ENCODE measurements at places on chromosomes 12 and 14.

DNA sequence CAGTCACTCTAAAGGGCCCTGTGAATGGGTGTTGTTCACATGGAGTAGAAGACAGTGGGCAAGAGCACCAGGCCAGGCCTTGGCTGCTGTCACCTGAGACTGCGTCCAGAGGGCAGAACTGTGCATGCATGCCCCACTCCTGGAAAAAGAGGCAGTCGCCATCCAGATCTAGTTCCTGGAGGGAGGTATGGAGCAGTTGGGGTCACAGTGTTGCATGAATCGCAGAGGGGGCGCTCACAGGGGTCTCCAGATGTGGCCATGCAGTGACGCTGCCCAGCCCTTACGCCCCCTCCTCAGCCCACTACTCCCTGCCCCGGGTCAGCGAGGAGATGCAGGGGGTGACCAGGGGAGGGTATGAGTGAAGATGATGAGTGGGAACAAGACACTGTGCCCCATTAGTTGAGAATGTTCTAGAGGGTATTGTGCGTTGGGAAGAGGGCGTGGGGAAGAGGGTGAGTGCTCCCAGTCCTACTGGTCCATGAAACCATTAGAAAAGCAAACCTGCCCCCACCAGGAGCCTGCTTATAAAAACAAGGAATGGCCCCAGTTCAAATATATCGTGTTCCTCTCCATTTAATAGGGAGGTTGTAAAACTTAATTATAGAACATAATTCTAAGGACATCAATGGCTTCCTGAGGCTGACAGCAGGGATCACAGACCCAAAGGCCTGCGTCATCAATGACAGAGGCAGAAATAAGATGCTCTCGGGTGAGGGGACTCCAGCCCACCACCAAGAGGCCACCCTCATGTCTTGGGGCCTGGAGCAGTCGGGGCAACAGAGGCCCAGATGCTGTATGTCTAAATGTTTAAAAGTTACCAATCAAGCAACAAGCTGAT lies 32.2 kb upstream of the BCL7A start:
- no peak for DNase-seq

- DNase-seq: no peak
Measured at GRCh38 chr12:118058881-118059280, 2.1 kb downstream of the WSB2 start.

DNA sequence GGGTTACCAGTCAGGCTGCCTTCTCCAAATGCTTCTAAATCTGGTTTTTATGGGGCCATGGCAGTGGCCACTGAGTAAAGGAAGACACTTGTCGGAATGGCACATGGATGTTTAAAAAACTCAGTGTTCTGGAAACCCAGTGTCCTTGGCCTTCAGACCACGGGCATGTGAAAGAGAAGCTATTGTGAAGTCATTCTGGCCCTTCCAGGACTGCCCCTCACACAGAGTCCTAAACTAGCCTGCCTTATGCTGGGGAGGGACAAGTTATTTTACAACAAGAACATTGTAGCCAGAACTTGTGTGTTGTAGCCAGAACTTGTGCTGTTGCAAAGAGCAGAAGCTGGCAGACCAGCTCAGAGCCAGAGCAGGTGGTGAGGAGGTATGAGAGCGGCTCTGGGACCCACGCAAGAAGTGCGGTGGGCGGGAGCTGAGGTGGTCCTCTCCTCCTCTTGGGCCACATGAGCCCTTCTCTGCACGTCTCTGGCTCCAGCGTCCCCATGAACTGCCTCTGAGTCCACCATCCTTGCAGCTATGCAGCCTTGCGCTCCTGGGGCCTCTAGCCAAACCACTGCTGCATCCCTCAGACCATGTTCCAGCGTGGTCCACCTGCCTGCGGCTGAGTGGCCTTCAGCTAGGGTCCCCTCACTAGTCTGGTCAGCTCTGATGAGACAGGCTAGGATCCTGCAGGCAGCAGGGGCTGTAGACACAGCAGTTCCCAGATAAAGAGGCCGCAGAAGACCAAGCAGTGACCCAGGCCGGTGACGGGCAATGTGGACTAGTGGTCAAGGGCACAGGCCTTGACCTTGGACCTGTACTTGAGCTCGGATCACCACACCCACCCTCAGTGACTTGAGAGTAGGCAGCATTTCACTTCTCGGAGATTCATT lies 32.5 kb downstream of the MMAB start:
- no peak for DNase-seq

DNA sequence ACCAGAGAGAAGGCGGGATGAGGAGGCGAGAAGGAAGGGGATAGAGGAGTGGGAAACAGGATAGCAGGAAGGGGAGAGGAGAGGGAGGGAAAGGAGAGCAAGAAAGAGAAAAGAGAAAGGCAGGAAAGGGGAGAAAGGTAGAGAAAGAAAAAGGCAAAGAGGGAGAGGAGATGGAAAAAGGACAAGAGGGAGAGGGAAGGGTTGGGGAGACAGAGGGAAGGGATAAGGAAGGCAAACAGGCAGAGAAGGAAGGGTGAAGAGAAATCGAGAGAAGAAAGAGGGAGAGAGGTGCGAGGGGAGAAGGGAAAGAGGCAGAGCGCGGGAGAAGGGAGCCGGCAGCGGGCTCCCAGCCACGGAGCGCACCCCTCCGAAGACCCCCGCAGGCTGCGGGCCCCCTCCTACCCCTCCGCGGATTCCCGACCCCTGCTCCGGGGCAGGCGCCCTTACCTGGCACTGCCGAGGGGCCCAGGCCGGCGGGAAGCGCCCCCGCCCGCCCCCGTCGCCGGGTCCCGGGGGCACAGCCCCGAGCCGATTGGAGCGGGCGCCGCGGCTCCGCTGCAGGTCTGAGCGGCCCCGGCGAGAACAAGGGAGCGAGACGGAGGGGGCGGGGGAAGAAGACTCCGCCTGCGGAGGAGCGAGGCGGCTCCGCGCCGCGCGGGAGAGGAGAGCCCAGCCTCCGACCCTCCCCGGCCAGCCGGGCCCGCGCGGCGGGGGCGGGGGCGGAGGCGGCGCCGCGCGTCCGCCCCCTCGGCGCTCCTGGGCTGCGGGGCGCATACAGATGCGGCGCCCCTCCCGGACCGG lies at the start of gene CDH24:
TSS of gene CDH24 (minus strand) at position 565 of the 801 bp plus-strand sequence. CDS start 1,787 bp downstream, outside the sequence.
- DNase-seq: no peak

DNA sequence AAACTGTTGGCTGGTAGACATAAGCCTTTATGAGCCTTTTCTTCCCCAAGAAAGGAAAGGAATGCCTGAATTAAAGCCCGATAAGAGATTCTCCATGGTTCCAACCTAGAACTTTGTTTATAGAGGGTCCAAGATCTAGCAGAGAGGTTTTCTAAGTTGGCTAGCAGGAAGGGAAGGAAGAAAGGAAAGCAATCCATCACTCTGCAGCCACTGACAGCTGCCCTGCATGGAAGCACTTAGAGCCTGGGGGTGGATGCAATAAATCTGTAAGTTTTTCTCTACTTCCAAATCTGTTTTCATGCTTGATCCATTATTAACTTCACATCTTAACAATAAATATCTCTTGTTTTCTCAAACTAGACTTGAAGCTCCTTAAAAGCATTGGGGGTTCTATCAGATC lies 224.4 kb downstream of the KSR2 start:
- DNase-seq: no peak

DNA sequence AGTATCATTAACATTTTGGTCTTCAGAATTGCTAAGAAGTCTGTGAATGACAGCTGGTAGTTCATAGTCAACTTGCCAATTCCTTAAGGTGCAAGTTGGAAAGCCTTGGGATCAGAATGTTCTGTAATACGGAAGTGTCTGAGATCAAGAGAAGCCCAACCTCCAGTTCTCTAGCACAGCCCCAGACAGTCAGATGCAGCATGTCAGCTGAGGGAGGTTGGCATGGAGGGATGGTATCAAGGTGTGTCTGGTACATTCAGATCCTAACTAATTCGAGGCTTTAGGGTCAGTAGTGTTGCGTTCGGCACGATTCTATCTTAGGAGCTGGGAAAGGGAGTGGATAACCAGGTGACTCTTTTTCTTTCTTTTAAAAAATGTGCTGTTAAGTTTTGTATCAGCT lies 38.3 kb downstream of the FNTB start:
- no peak for DNase-seq

- no peak for DNase-seq
Measured at GRCh38 chr12:105275997-105276733, 40.2 kb upstream of the APPL2 start.

DNA sequence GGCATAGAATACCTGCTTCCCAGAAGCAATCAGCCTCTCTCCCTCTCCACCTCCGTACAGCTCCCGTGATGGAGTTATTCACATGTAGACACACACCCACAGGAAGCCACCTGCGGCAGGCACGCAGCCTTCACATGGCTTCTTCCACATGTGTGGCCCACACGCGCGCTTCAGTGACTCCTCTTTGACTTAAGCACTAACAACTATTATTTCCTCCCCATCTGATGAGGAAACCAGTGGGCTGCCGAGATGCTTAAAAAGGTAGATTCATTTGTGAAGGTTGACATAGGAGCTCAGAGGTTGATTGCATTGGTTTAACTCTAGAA lies 69.3 kb downstream of the PRMT8 start:
- no peak for DNase-seq

DNA sequence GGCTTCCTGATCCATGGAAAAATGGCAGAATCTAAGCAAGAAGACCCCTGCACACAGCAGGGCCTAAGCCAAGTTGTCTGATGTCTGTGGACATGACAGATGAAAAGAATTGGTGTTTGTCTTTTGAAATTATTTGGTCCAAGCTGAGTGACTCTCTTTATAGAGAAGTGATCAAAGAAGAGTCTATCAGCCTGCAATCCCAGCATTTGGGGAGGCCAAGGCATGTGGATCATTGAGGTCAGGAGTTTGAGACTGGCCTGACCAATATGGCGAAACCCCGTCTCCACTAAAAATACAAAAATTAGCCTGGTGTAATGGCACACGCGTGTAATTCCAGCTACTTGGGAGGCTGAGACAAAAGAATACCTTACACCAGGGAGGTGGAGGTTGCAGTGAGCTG lies 64.8 kb upstream of the TUNAR start:
- DNase-seq: no peak

GRCh38 chr14:93976477-93977057 lies at the start of gene ASB2:
Gene ASB2 (minus strand): TSS chr14:93976570. CDS start chr14:93964539, 12,031 bp downstream.
- no peak for DNase-seq

DNA sequence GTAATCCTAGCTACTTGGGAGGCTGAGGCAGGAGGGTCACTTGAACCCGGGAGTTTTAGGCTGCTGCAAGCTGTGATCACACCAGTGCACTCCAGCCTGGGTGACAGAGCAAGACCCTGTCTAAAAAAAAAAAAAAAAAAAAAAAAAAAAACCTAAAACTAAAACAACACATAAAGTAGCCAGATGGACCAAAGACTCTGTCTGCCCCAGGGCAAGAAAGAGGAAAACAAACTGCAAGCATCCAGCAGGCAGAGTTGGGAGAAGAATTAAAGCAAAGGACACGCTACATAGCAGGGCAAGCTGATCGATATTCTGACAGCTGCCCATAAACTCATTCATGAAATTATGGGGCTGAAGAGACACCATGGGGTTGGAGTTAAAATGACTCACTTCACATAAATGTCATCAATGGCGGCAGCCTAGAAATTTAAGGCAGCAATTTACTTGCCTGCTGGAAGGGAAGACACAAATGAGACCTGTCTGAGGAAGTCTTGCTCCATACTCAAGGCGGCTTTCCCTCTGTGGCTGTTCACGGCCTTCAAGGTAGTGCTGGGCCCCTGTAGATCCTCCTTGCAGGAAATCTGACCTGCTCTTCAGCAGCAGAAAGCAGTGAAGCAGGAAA lies 259.1 kb upstream of the FKBP4 start:
- DNase-seq: no peak

DNA sequence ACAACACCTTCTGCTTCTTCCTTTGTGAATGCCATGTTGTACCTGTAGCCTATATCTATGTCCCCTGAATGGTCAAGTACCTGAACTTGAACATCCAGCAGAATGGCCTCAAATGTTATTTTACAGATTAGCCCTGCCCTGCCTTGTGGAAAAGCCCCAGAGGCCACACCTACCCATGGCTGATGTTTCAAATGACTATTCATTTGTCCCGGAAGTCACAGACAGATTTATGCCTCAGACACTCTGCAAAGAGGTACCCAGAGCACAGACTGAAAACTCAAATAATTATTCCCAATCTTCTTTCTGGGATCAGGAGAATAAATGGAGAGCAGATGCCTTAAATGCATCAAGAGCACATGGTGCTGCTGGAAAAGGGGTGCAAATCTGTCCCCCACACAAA lies 13.0 kb upstream of the DPF3 start:
- no peak for DNase-seq

GRCh38 chr12:3130057-3130830 lies 53.1 kb downstream of the TSPAN9 start:
- DNase-seq: no peak

- no peak for DNase-seq
Measured at GRCh38 chr12:9906873-9907272, 25.3 kb downstream of the CLEC2A start.

DNA sequence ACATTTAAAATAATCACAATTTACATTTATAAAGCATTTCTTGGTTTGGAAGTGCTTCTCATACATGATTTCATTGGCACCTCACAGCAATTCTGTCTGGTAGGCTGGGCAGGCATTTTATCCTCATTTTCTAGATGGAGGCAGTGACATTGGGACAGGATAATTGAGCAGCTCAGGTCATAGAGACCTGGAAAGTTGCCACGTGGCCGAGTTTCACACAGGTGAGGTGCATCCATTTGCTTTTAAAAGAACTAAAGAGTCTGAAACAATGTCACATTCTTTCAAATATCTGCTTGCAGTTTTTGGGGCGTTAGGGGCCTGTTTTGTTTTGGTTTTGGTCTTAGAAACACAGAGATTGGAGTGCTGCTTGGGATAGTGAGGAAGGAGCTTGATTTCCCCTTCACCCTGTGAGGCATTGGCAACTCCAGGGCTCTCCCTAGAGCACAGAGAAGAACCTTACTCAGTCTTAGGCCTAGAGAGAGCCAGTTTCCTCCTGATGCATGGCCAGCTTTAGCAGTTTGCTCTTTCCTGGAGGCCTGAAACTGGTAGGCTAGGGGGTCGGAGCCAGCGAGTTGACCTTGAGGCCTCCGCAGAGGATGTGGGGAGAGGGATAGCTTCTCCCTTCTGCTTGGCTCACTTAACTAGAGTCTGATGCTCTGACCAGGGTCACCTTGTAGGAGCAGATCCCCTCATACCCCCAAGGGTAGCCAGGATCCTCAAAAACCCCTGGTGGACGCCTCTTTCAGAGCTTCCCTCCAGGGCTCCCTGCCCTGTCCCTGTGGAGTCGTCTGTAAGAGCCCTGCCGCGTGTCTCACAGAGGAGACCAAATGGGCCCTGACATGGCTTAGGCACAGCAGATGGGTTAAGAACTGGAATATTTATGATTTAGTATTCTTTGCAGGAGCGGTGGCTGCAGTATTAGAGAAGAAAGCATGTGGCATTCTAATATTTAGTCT lies 34.9 kb upstream of the JDP2 start:
- DNase-seq: no peak

GRCh38 chr12:71686658-71687025 lies 760 bp downstream of the TMEM19 start:
- DNase-seq: no peak

- DNase-seq: no peak
Measured at GRCh38 chr12:115709540-115710011, 567.9 kb downstream of the MED13L start.

DNA sequence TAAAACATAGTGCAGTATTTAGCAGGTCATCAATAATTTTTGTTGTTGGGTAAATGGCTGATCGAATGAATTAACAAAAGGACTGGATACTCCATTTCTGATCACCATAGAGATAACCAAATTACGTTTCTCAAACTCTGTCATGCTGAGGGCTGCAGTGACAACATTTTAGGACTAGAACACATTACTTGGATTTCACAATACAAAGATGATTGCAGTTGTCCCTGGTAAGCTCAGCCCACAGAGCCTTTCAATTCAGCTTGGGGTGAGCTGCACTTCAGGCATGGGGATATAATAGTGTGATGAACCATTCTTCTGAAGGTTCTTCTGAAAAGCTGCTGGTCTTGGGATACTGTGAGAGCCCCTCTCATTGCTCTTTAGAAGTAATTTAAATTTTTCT lies 74.3 kb downstream of the FAR2 start:
- no peak for DNase-seq

GRCh38 chr12:18146363-18146762 lies 56.4 kb upstream of the RERGL start:
- DNase-seq: no peak

All from effector CD8-positive, alpha-beta T cell (primary cell).